CD8-positive, alpha-beta memory T cell (primary cell): ENCODE measurements at places on chromosomes 12 and 14. TPM values are rescaled to one million over a fixed set of nuclear protein-coding genes. Genes with fewer than 3 reads are reported as not detected.

DNA sequence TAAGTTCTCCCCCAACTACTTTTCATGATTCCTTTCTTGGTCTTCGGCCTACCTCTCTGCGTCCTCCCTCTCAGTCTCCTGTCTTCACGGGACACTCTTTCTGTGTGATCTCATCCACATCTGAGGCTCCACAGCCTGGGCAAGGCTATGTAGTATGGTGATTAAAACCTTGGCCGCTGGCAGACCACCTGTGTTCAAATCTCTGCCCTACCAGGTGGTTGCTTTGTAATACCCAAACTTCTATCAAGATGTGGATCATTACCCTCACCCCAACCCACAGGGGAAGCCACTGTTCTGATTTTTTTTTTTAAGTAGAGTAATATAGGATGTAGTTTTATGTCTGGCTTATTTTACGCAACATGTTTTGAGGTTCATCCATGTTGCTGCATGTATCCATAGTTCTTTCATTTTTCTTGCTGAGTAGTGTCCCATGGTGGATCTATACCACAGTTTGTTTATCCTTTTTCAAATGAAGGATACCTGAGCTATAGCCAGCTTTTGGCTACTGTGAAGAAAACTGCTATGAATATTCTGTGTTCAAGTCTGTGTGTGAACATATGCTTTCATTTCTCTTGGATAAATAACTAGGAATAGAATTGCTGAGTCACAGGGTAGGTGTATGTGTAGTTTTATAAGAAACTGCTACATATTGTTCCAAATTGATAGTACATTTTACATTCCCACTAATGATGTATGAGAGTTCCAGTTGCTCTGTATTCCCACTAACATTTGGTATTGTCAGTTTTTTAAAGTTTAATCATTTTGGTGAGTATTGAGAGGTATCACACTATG, 8.3 kb upstream of the STAT6 start:
- no peak for DNase-seq

DNA sequence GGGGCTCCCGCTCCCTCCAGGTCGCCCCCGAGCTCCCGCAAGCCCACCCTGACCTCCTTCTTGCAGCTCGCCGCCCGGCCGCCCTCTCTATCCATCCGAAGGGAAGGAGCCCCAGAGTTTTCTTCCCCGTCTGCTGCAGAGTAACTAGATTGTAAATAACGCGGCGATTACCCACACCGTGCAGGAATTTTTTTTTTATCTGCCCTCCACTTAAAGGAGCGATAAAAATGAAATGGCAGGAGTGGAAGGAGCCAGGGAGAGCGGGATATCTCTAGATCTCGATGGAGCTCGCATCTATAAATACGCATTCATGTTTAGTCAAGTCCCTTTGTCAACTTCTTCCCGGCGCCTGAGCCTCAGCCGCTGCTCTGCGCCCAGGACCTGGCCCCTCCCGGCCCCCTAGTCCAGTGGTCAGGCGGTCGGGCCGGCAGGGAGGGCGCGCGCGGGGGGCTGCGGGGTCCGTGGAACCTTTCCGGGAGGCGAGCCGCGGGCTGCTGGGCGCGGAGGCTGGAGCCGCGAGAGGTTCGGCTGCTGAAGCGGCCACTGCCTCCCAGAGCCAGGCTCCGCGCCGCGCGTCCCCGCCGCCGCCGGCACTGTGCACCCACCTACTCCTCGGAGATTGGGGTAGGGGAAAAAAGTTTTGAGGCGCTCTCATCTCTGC, 386.0 kb downstream of the BCAT1 start:
- no peak for DNase-seq

DNA sequence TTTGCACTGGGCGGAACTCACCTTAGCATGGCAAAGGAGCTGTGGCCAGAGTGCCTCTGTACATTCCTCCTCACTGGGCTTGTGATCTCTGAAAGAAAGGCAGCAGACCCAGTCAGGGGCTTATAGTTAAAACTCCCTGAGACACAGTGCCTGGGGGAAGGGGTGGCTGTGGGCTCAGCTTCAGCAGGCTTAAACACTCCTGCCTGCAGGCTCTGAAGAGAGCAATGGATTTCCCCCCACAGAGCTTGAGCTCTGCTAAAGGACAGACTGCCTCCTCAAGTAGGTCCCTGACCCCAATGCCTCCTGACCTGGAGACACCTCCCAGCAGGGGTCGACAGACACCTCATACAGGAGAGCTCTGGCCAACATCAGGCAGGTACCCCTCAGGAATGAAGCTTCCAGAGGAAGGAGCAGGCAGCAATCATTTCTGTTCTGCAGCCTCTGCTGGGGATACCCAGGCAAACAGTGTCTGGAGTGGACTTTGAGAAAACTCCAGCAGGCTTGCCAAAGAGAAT, 327.5 kb upstream of the SLC16A7 start:
- no peak for DNase-seq

NOVA1 gene
- total RNA-seq, result 0.28 TPM

GRCh38 chr12:106275458-106275857, 27.1 kb upstream of the TCP11L2 start:
- DNase-seq, result no peak

OLR1 gene
- 0.11 TPM for total RNA-seq

DNA sequence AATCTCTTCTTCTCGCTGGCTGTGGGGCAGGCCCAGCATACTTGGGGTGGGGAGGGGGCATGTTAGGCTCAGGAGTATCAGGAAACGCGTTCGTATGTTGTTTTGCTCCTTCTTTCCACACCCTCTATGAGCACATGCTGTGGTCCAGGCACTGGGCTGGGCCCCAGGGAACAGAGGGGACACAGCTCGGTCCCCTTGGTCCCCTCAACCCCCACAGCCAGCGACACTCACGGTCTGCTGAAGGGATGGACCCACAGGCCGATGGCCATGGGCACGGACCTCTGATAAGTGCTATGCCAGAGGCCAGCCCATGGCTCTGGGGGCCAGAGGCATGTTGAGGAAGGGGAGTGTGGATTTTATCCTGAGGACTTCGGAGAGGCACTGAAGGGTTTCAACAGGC, 6.2 kb downstream of the IFI27 start:
- DNase-seq, result no peak

GRCh38 chr14:49972823-49973222, 79.9 kb downstream of the ARF6 start:
- DNase-seq, result peak; percentile 70

CCDC177 gene
- not detected for total RNA-seq

CHGA gene
- total RNA-seq, result not detected

GRCh38 chr12:10615532-10615931, 2.1 kb upstream of the MAGOHB start:
- DNase-seq, result no peak

GRCh38 chr12:112841906-112842305, 50.4 kb downstream of the RPH3A start:
- no peak for DNase-seq

FGF23 gene
- total RNA-seq, result not detected

- DNase-seq, result no peak
These were observed 41.6 kb downstream of the DUSP16 start for GRCh38 chr12:12521044-12521485.

DNA sequence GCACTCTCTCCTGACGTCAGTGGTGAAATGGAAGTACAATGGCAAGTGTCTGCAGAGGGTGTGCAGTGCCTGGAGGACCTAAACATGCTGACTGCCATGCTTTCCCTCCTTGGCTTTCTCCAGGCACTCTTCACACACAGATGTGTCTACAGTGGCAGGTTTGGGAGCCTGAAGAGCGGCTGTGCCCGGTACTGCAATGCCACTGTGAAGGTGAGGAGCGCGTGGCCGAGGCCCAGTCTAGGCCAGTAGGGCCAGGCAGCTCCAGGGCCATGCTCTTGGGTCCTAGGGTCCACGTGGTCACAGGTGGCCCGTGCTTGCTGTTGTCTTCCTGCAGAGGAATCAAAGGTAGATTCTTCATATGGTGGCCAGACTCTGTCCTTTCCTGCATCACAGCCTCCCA, 81.4 kb downstream of the STAB2 start:
- no peak for DNase-seq

NFE2 gene
- not detected for total RNA-seq

DNA sequence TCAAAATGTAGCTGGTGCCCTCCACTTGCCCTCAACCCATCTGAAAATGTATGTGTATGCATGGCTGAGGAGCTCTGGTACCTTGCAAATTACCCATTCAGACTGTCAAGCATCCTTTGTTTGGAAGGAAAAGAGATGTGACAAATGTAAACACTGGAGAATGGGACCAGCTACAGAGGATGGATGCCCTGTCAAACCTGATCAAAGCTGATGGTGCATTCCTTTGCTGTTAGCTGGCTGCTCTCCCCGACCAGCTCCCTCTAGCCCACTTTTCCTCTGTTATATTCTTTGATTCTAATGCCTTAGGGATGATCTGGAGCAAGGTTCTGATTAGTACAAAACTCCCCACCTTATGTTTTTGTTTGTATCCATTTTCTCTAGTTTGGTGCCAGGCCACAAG, 310.3 kb downstream of the C12orf75 start:
- no peak for DNase-seq

DNA sequence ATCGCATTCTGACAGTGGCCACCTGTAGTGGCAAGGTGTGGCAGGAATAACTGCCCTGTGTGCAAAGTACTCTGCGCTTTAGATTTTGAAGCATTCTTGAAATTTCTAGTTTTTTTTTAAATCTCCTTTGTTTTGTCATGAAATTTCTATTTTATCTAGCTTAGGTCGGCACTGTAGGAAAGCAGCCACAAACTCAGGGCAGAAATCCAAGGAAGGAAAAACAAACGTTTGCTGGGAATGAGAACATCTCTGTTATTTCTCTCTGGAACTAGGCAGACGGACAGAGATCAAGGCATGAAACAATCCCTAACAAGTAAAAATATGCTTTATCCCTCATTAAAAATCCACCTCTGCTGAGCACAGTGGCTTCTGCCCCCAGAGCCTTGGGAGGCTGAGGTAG, 1.3 kb upstream of the NR2C1 start:
- DNase-seq, result no peak

PZP gene
- total RNA-seq, result not detected

GRCh38 chr14:63996625-63997220, 143.9 kb downstream of the SYNE2 start:
- no peak for DNase-seq

DNA sequence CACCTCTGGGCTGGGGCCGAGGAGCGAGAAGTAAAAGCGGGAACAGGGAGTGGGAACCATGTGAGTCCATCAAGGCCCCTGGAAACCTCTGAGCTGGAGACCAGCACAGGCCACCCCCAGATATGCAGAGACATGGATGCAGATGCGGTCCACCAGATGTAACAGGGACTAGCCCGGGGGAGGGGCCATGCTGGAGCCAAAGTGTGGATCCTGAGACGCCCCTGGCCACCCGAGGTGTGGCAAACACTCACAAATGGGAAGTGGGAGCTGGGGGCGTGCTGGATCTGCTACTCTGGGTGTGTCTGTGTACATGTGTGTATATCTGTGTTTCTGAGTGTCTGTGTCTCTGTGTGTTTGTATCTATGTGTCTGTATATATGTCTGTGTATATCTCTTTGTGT, 12.8 kb downstream of the MYL2 start:
- DNase-seq, result no peak

DNA sequence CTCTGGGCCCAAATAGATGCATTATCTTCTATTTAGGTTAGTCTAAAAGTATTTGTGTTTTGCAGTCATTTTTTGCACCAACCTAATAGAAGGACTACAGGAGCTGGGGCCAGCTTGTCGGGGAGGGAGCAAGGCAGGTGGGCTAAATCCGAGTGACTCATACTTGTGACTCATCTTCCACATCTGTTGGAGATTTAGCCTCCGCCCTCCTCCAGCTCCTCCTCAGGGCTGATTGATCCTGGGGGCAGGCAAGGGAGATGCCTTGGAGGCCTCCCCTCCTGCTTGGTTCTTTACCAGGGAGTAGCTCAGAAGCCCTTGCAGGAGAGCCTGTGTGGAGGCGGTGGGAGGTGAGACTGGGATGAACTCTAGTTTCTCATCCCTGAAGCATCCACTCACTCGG, 27.9 kb downstream of the RHOF start:
- DNase-seq, result no peak

DNA sequence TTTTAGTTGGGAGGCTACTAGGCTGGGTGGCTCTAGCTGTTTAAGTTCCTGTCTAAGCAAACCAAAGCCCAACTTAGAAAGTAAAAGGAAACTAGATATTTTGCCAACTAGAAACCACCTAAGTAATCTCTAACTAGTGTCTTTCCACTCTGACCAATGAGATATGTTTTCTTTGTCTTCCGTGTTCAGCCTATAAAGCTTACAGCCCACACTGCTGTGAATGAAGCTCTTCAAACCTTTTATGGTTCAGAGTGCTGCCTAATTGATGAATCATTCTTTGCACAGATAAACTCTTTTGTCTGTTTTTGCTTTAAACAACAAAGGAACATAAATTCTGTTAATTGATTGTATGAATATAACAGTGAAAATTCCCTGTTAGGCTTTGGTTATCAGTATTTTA, 66.1 kb downstream of the FUT8 start:
- DNase-seq, result peak; percentile 16

DNA sequence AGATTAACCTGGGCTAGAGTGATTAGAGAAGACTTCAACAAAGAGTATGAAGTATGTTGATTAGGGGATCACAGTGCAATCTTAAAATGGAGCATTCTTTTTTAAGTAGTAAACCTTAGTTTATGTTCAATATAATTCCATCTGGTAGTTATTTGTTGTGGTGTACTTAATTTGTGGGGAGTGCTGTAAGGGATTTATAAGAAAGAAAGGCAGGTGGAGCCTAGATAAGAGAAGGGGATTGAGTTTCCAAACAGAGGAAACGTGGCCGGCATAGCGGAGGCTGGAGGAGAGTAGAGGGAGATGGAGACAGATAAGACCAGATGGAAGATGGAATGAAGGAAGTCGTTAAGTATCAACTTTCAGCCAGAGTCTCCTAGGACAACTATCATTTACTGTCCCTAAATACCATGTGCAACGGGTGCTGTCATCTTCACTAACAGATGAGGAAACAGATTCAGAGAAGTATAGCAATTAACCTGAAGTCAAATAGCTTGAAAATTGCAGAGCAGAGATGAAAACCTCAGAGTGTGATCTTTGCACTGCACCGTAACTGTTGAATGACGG, 38.1 kb downstream of the GOLGA5 start:
- DNase-seq, result no peak

- no peak for DNase-seq
These were observed 152.3 kb downstream of the ZNF664 start for GRCh38 chr12:124125203-124125871.

DNA sequence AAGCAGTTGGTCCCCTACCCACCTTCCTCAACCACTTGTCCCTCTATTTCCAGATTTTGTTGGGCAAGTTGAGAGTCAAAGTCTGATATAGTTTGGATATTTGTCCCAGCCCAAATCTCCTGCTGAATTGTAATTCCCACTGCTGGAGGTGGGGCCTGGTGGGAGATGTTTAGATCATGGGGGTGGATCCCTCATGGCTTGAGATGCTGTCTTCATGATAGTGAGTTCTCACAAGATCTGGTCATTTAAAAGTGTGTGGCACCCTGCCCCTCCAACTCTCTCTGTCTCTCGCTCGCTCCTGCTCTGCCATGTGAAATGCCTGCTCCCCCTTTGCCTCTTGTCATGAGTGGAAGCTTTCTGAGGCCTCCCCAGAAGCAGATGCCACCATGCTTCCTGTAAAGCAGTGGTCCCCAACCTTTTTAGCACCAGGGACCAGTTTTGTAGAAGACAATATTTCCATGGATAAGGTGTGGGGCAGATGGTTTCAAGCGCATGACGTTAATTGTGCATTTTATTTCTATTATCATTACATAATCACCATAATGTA, 37.3 kb upstream of the BCL11B start:
- no peak for DNase-seq
